ENCODE measurements at places on chromosomes 4 and X.

DNA sequence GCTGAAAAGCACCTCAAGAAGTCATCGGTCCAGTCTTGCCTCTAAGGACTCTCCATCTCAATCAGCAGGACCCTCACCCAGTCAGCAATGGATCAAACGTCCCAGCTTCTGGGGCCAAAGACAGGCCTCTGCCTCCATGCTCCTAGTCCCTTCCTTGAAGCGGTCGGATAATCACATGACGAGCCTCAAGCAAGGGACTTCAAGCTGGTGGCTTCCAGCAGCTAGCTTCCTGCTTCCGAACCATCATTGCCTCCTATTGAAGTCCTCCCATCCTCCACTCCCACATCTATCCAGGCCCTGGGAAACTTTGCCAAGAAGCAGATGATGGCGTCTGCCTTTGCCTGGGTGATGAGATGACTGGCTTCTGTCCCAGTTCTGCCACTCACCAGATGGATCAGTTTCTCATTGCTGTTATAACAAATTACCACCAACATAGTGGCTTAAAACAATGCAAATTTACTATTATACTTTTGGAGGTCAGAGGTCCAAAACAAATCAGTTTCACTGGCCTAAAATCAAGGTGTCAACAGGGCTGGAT lies 135.2 kb upstream of the MAMLD1 start:
- DNase-seq: no peak

GRCh38 chrX:109886122-109886761 lies 116.7 kb upstream of the TMEM164 start:
- no peak for DNase-seq

DNA sequence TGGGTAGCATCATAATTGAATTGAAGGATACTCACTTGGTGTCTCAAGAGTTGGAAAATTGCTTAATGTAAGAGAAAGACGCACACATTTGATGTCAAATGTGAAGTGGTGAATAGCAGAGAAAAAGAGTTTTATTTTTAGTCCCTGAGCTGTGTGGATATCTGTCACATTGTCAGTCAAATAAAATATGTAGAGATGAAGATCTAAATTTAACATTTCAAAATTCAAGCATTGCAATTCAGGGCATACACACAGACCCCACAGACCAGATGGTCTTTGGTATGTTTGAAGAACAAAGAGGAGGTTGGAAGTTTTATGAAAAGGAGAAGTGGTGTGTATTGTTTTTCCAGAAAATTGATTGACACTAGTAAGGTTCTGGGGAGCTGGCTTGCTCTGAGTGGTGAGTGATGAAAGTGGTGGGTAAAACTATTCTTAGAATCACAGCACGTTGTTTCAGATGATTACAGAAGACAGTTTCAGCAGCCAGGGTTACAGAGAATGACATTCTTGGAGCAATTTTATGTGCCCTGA lies 44.9 kb upstream of the BBS12 start:
- DNase-seq: no peak

GRCh38 chr4:151302432-151302831 lies 23.0 kb downstream of the SH3D19 start:
- no peak for DNase-seq

DNA sequence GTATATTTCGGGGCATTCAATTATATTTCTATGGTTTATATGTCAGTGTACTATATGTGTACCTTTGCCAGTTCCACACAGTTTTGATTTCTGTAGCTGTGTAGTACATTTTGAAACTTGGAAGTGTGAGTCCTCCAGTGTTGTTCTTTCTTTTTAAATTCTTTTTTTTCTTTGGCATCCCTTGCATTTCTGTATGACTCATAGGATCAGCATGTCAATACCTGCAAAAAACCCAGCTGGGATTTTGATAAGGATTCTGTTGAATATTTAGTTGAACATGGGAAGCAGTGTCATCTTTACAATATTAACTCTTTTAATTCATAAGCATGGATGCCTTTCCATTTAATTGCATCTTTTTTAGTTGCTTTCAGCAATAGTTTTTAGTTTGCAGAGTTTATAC lies 100.0 kb downstream of the SH3BGRL start:
- no peak for DNase-seq

DNA sequence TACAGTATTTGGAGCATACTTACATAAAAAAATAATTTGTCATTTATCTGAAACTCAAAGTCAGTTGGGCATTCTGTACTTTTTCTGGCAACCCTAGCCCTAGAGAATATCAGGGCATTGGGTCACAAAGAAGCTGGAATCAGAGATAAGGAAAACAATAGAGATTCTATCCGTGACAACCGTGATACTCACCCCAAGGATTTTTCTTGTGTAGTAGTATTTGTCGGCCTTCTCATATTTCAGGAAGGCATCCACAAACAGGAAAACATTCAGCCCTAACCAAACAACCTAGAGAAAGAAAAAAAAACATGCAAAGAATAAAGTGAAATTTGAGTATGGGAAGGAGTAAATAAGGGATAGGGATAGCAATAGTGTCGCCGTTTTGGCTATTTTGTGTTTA lies 3.6 kb downstream of the NOX1 start:
- no peak for DNase-seq

DNA sequence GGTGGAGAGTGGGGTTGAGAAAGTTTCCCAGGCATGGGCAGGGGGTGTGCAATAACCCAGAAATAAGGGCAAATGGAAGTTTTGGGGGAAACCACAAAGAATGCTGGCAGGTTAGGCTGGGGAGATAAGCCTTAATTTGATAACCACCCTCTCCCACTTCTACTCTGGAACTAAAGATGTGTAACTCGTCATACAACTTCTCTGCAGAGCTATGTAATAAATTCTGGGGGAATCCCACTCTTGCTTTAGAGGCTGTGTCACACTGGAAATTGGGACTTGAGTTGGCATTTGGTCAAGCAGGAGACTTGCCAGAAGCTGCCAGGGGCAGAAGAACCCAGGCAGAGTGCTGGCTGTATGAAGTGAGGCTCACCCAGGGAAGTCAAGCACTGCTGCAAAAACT lies 170.9 kb upstream of the CPEB2 start:
- DNase-seq: no peak

DNA sequence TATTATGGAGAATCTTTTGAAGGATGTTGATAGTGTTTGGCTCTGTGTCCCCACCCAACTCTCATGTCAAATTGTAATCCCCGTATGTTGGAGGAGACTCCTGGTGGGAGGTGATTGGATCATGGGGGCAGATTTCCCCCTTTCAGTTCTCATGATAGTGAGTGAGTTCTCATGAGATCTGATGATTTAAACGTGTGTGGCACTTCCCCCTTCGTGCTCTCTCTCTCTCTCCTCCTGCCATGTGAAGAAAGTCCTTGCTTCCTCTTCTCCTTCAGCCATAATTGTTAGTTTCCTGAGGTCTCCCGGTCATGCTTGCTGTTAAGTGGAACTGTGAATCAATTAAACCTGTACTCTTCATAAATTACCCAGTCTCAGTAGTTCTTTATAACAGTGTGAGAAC lies 166.1 kb upstream of the NUDT6 start:
- DNase-seq: no peak

- no peak for DNase-seq
Measured at GRCh38 chrX:10121787-10122186, 35.0 kb upstream of the CLCN4 start.

- DNase-seq: no peak
Measured at GRCh38 chr4:149952716-149953115, 125.5 kb upstream of the DCLK2 start.
